ENCODE measurements at places on chromosomes 2 and 18. TPM values are rescaled to one million over a fixed set of nuclear protein-coding genes. Genes with fewer than 3 reads are reported as not detected.

DNA sequence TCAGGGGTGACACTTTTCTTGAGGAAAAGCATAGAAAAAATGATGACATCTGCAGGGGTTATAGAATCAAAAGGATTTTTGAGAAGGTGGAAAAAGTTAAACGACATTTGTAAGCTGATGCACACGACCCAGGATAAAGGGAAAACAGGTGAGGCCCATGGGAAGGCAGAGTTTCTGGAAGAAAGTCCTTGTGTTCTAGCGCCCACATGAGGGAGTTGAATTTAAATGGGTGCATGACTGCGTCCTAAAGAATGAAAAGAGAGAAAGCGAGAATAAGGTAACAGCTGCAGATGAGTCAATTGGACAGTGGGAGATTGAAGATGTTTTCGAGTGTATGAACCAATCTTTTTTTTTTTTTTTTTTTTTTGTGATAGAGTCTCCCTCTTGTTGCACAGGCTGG, 158.1 kb downstream of the GALR1 start:
- H3K4me3 ChIP-seq: no peak overlapping the region
- H3K27ac ChIP-seq: no peak overlapping the region
- H3K4me1 ChIP-seq: no peaks in the 10 kb centered on the region
- no peaks in the 10 kb centered on the region for H3K27me3 ChIP-seq
- DNase-seq: no peak
- H3K36me3 ChIP-seq: no peaks in the 10 kb centered on the region

DNA sequence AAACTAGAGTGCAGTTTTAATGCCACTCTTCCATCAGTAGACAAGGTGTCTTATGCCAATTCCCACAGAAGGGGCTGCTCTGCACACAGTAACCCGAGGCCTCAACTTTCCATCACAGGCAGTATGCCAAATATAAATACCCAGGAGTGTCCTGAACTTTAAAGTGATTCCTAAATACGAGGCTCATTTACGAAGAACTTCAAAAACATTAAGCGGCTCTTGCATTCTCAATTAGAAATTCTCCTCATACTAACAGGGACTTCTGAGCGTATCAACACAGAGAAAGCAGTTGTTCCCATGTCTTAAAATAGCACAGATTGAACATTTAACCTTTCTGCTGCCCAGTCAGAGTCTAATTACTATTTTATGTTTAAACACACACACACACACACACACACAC, 638.6 kb downstream of the ERBB4 start:
- H3K27me3 ChIP-seq: no peaks in the 10 kb centered on the region
- H3K4me1 ChIP-seq: no peaks in the 10 kb centered on the region
- no peaks in the 10 kb centered on the region for H3K36me3 ChIP-seq
- no peak for DNase-seq
- no peak overlapping the region for H3K4me3 ChIP-seq
- no peak overlapping the region for H3K27ac ChIP-seq

DNA sequence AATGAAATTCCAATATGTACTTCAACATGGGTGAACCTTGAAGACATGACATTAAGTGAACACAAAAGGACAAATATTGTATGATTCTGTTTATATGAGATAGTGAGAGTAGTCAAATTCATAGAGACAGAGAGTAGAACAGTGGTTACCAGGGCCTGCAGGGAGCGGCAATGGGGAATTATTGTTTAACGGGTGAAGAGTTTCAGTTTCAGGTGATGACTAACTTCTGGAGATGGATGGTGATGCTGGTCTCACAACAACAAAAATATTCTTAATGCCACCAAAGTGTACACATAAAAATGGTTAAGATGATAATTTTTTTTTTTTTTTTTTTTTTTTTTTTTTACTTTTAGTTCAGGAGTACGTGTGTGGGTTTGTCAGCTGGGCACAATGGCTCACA, 109.4 kb upstream of the TMEM200C start:
- peaks cover 8% of the 10 kb centered on the region for H3K4me1 ChIP-seq
- H3K27ac ChIP-seq: no peak overlapping the region
- no peaks in the 10 kb centered on the region for H3K27me3 ChIP-seq
- no peaks in the 10 kb centered on the region for H3K36me3 ChIP-seq

DNA sequence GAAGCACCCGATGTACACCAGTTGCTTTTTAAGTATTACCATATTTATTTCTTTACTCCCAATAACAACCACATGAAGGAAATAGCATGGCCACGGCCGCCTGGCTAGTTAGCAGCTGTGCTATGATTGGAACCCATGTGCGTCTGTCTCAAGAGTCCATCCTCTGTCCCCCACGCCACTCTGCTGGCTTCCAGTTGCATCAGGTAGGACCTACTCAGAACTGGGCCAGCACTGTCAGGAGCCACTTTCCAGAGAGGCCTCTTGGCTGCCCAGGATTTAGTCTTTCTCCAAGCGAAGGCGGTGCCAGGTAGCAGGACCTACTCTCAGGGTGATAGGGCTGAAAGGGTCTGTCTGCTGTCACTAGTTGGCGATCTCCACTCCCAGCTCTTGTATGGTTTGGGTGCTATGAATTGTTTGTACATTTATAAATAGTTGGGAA, 22.1 kb downstream of the ASB18 start:
- H3K27me3 ChIP-seq: peaks cover 8% of the 10 kb centered on the region
- peaks cover under 1% of the 10 kb centered on the region for H3K4me1 ChIP-seq
- no peak for DNase-seq
- H3K36me3 ChIP-seq: no peaks in the 10 kb centered on the region

DNA sequence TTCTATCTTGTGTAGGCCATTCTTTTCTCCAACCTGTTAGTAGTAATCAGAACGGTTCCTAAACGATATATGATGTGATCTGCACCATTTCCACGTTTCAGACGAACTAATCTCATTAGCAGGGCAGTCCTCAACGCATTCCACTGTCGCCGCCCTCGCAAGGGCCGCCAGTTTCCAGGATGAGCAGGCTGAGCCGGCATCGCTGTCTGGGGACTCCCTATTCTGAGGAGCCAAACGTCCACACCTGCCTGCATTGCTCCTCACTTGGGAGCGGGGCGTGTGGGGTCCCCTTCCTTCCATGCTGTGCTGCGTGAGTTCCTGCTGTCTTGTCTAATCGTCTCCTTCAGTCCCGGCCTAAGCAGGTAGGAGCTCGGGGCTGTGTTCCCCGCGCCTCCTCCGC, 76.6 kb downstream of the PSMG2 start:
- no peak for DNase-seq
- no peaks in the 10 kb centered on the region for H3K4me1 ChIP-seq
- no peak overlapping the region for H3K27ac ChIP-seq
- H3K4me3 ChIP-seq: no peak overlapping the region
- H3K36me3 ChIP-seq: no peaks in the 10 kb centered on the region
- H3K27me3 ChIP-seq: no peaks in the 10 kb centered on the region

DNA sequence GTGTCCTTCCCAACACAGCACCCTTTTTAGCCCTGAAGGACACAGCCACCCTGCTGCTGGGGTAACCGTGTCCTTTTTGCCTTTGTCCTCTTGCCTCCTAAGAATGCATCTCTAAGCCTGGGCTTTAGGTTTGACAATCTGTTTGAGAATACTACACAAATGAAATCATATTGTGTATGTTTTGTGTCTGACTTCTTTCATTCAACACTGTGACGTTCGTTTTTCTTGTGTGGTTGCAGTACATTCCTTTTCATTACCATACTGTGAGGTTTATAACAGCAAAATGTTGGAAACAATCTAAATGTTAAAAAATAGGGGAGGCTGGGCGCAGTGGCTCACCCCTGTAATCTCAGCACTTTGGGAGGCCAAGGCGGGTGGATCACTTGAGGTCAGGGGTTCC, 11.2 kb downstream of the ASPRV1 start:
- H3K4me3 ChIP-seq: no peak overlapping the region
- no peaks in the 10 kb centered on the region for H3K36me3 ChIP-seq
- DNase-seq: peak; percentile 25
- H3K27me3 ChIP-seq: peaks cover 2% of the 10 kb centered on the region
- H3K4me1 ChIP-seq: peaks cover 20% of the 10 kb centered on the region

GRCh38 chr2:135694711-135695110, 46.9 kb upstream of the UBXN4 start:
- no peaks in the 10 kb centered on the region for H3K4me1 ChIP-seq
- H3K4me3 ChIP-seq: no peak overlapping the region
- no peak for DNase-seq
- H3K36me3 ChIP-seq: peaks cover 4% of the 10 kb centered on the region
- H3K27me3 ChIP-seq: no peaks in the 10 kb centered on the region
- no peak overlapping the region for H3K27ac ChIP-seq

GRCh38 chr2:127517465-127517864, 8.8 kb downstream of the IWS1 start:
- no peaks in the 10 kb centered on the region for H3K27me3 ChIP-seq
- DNase-seq: no peak

- H3K27ac ChIP-seq: no peak overlapping the region
- no peaks in the 10 kb centered on the region for H3K27me3 ChIP-seq
- no peaks in the 10 kb centered on the region for H3K36me3 ChIP-seq
- no peaks in the 10 kb centered on the region for H3K4me1 ChIP-seq
- no peak for DNase-seq
Measured at GRCh38 chr2:158239271-158239670, 137.6 kb downstream of the UPP2 start.

DNA sequence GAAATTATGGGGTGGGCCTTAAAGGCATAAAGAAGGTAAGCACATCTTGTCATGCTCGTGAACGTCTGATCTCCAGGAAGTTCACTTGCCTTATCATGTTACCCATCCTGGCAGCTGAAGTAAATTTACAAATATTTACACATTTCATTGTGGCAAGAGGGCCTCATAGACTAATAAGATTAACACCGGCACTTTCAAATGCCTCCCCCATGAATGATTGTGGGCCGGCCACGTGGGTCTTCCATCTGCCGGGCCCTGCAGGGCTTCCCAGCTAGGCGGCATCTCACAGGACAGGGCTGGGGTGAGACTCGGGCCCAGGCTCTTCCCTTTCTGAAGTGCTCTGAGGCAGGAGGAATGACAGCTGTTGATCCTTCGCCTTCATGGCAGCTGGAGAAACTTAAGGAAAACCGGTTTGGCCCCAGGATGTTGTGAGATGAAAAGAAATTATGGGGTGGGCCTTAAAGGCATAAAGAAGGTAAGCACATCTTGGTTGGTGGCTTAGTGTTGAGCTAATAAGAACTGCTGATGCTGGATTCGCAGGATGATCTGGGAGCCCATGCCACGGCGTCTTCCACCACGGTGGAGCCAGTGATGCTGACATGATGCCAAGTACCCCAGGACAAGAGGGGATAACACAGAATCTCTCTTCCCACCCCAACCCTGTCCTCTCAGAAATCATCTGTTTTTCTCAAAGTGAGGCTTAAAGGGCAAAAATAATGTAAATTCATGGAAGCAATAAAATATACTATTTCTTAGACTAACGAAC, 176.3 kb downstream of the SEPTIN10 start:
- H3K36me3 ChIP-seq: no peaks in the 10 kb centered on the region
- H3K4me3 ChIP-seq: no peak overlapping the region
- H3K4me1 ChIP-seq: peaks cover 18% of the 10 kb centered on the region
- H3K27me3 ChIP-seq: no peaks in the 10 kb centered on the region
- H3K27ac ChIP-seq: no peak overlapping the region

- no peak overlapping the region for H3K4me3 ChIP-seq
- peaks cover 6% of the 10 kb centered on the region for H3K4me1 ChIP-seq
- H3K36me3 ChIP-seq: no peaks in the 10 kb centered on the region
- no peaks in the 10 kb centered on the region for H3K27me3 ChIP-seq
Measured at GRCh38 chr18:49874238-49874637, 60.9 kb upstream of the ACAA2 start.

GRCh38 chr2:120260736-120261135, 8.1 kb downstream of the RALB start:
- H3K4me1 ChIP-seq: peaks cover 19% of the 10 kb centered on the region
- DNase-seq: no peak
- H3K36me3 ChIP-seq: no peaks in the 10 kb centered on the region
- H3K27ac ChIP-seq: no peak overlapping the region

DNA sequence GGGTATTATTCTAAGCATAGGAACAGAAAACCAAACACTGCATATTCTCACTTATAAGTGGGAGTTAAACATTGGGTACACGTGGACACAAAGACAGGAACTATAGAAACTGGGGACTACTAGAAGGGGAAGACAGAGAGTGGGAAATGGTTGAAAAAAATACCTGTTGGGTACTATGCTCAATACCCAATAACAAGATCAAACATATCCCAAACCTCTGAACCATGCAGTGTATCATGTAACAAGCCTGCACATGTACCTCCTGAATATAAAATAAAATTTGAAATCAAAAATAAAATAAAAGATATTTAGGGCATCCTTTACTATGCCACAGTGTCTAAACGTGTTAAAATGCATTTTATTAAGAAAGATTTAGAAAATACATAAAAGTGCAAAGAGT, 221.0 kb upstream of the TFPI start:
- no peak overlapping the region for H3K4me3 ChIP-seq
- H3K27ac ChIP-seq: no peak overlapping the region
- no peak for DNase-seq
- peaks cover 9% of the 10 kb centered on the region for H3K4me1 ChIP-seq
- no peaks in the 10 kb centered on the region for H3K27me3 ChIP-seq

- H3K4me3 ChIP-seq: no peak overlapping the region
Measured at GRCh38 chr2:205280596-205281236, 401.6 kb upstream of the NRP2 start.

DNA sequence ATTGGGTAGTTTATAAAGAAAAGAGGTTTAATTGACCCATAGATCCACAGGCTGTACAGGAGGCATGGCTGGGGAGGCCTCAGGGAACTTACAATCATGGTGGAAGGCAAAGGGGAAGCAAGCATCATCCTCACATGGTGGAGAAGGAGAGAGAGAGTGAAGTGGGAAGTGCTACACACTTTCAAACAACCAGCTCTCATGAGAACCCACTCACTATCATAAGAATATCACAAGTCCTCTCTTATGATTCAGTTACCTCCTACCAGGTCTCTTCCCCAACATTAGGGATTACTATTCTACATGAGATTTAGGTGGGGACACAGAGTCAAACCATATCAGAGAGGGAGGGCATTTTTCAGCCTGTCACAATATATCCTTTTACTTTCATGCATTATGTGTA, 22.7 kb upstream of the DOCK10 start:
- H3K27me3 ChIP-seq: no peaks in the 10 kb centered on the region
- no peaks in the 10 kb centered on the region for H3K4me1 ChIP-seq
- no peak overlapping the region for H3K4me3 ChIP-seq
- no peak for DNase-seq
- no peak overlapping the region for H3K27ac ChIP-seq
- H3K36me3 ChIP-seq: no peaks in the 10 kb centered on the region

GRCh38 chr2:152506843-152507242, 171.9 kb downstream of the FMNL2 start:
- no peak overlapping the region for H3K4me3 ChIP-seq
- no peaks in the 10 kb centered on the region for H3K27me3 ChIP-seq
- H3K36me3 ChIP-seq: no peaks in the 10 kb centered on the region

The GKN1 gene
- total RNA-seq: not detected

The CCBE1 gene
- 4.1 TPM for total RNA-seq

The STPG4 gene
- total RNA-seq: 0.64 TPM

The REEP1 gene
- total RNA-seq: 1.1 TPM

The ALPP gene
- 0.32 TPM for total RNA-seq

The IER3IP1 gene
- total RNA-seq: 15.8 TPM

The GREB1 gene
- 14.5 TPM for total RNA-seq

The IL1R2 gene
- total RNA-seq: not detected

The KANSL1L gene
- 7.5 TPM for total RNA-seq

The FAHD2A gene
- total RNA-seq: 23.4 TPM

The ERFE gene
- total RNA-seq: 1.4 TPM
